ENCODE measurements at places on chromosomes 1 and 21. TPM values are rescaled to one million over a fixed set of nuclear protein-coding genes. Genes with fewer than 3 reads are reported as not detected.

The ZNF697 gene
- total RNA-seq, result 1.5 TPM

The LYPD8 gene
- total RNA-seq, result not detected

The CD53 gene
- not detected for total RNA-seq

The AMPD2 gene
- total RNA-seq, result 23.5 TPM

The AJAP1 gene
- not detected for total RNA-seq

The ANKRD35 gene
- 0.04 TPM for total RNA-seq

The FALEC gene
- total RNA-seq, result not detected

The RPE65 gene
- total RNA-seq, result not detected

The SH3BGR gene
- total RNA-seq, result 0.30 TPM

The MTARC2 gene
- 13.4 TPM for total RNA-seq

The LMX1A gene
- not detected for total RNA-seq

Data from A549 treated with Mapracorat at 1 μM for 4 hours (cell line).